ENCODE measurements at places on chromosomes 12 and 14.
A peak's percentile ranks its signal among the peaks of the same experiment; 100 is the strongest.

DNA sequence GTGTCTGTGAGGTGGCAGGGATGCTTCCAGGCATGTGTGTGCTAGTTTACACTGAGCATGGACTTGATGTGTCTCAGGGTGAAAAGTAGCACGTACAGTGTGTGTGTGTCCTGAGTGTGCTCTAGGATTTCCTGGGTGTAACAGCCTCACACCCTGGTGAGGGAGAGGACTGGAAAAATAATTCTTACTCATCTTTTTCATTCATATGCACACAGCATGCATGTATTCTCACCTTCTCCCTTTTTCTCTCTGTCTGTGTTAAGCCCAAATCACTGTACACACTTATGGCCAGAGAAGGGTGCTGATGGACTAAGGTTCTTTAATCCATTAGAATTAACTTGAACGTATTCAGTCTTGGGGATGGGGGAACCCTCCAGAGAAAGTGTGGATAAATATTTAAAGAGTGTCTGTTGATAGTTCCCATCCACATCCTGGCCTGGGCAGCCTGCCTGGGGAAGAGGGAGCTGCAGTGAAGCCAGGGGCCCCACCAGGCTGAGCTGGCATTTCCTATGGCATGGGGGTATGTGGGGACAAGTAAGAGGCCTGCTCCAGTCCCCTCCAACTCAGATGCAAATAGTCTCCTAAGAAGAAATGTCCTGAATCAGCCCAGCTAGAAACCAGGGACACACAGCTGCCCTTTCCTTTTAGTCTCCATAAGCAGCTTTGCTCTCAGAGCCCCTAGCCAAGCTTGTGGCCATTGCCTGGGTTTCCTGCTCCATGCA is 1.1 kb upstream of the HOXC8 start:
- no peak for DNase-seq

- DNase-seq: no peak
These were observed 31.1 kb upstream of the IFNG-AS1 start for GRCh38 chr12:67958187-67958586.

DNA sequence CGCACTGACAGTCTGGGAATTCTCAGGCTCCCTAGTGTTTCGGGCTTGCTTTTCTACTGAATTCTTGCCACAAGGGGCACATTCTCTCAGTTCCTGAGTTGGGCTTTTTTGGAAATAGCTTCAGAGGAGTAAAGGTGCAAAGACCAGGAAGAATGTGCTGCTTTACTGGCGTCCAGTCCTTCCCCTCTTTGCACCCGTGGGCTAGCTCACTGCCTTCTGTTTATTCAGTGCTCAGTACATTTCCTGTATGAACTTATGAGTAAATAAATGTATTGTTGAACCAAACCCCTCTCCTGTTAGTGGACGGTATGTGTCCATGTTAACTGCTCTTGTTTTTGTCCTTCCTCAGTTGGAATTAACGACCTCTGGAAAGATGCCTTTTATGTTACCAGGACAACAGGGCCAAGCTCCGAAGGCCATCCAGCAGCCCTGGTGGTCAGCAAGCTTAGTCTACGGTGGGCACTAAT is 24.0 kb downstream of the GSG1 start:
- no peak for DNase-seq

DNA sequence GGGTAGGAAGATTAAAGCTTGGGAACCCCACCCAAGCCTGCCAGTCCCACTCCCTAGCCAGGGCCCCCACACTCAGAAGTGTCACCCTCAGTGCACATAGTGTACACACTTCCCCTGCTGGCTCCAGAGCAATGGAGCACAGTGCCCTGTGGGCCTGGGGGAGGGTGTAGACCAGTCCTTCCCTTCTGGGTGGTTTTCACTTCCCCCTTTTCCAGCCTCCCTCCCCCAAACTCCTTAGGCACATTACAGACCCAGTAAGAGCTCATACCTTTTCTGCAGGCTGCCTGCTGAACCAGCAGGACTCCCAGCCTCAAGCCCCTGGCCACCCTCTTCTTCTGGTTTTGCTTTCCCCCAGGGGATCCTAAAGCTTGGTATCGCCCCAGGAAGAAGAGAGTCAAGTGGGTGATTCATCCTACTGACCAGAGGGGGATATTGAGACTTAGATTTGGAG is at the start of gene ZNF385A:
Gene ZNF385A, minus strand, starts transcription at position 143 of the 451 bp plus-strand sequence. CDS start 219 bp downstream, outside the sequence.
- DNase-seq: no peak

- no peak for DNase-seq
These were observed 75.6 kb upstream of the HECTD1 start for GRCh38 chr14:31283153-31283552.

DNA sequence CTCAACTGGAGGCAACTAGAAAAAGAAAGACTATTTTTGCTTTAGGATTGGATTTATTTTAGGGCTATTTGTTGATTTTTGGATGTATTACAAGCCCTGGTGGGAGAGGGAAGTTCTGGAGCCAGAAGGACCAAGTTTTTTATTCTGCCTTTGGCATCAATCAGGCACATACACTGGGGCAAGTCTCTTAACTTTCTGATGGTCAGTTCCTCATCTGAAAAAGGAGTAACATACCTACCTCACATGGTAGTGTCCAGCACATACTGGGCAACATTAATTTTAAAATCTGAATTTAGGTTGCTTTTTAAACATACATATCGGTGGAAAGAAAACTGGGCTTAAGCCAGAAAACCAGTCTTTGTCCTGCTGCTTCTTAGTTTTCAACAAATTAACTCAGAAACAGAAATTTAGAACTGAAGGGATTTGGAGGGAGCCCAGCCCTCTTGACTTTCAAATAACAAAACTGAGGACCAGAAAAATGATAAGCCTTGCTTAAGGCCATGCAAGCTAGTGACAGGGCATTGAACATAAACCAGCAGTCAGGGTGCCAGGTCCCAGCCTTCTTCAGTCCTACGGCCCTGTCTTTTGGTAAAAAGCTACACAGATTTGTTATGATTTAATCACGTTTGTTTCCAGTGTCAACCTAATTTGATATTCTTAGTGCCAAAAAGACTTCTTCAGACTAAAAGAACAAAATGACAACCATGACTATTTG is 90.2 kb upstream of the SLC38A2 start:
- no peak for DNase-seq

DNA sequence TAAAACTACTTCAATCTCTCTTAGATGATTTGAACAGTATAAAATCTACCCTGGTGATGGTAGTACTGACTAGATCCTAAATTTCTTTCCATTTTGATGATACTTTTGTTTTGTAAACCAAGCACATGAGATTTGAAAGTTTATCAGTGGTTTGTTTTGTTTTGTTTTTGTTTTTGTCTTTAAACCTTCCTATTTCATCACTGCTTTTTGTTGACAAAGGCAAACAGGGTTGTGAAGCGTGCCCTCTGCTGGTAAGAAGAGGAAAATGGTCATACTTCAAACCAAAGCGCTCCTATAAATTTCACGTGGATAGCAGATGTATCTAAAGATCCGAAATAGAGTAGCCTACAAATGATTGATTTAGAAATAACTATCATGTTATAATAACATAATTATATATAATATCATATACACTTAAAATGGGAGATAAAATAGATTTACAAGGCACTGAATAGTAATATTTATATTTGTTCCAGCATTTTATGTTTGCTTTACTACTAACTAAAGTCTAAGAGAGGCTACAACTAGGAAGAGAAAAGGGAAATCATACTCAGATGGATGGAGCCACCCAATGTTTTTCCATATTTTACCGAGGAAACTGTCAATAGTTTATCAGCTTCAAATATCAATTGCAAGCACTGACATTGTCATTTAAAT is 254.0 kb upstream of the USP15 start:
- DNase-seq: no peak

- no peak for DNase-seq
These were observed 37.1 kb downstream of the ZC3H14 start for GRCh38 chr14:88599761-88600439.

DNA sequence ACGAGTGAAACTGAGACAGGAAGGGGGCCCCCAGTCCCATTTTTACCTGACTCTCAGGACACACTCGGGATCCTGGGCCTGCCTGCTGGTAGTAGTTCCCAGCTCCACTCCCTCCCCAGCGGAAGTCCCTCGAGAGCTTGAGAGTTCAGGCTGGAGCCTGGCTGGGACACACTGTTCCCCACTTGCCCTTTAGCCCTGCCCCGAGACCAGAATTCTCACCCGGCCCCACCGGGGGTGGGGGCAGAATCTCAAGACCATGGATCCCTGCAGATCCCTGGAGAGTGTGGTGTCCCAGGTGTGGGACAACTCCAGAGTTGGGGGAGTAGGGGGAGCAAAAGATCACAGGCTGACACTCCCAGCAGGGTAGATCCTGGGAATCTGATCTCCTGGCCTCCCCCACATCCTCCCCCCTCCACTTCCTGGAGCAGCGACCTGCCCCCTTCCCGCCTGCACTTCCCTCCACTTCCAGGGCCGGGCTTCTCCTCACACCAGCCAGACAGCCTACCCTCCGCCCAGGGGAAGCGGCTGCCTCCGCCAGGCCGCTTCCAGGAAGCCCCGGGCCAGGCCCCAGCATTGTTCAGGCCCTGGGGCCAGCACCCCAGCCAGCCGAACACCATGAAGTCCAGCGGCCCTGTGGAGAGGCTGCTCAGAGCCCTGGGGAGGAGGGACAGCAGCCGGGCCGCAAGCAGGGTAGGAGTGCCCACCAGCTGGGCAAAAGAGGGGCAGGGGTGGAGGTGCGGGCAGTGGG is at the start of gene TNS2:
Gene TNS2, plus strand, starts transcription at position 495 of the 748 bp plus-strand sequence. Its CDS starts 121 bp downstream, at position 616.
- DNase-seq: no peak

DNA sequence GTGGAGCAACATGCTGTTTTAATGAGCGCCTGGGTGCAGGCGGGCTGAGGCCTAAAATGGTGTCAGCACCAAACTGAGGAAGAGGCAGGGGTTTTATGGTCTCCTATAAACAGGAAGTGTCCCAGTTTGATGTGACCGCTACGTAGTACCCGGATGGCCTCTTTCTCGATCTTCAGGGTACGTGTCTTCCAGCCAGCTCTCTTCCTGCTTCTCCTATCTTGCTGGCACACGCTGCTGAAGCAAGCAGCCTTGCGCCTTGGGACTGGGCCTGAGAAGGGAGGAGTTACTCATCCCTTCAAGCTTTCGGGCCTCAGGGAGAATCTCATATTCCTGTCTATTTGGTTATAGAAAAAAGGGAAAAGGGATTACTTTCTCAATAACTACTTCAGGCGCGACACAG is 28.2 kb upstream of the RNASE1 start:
- DNase-seq: no peak

DNA sequence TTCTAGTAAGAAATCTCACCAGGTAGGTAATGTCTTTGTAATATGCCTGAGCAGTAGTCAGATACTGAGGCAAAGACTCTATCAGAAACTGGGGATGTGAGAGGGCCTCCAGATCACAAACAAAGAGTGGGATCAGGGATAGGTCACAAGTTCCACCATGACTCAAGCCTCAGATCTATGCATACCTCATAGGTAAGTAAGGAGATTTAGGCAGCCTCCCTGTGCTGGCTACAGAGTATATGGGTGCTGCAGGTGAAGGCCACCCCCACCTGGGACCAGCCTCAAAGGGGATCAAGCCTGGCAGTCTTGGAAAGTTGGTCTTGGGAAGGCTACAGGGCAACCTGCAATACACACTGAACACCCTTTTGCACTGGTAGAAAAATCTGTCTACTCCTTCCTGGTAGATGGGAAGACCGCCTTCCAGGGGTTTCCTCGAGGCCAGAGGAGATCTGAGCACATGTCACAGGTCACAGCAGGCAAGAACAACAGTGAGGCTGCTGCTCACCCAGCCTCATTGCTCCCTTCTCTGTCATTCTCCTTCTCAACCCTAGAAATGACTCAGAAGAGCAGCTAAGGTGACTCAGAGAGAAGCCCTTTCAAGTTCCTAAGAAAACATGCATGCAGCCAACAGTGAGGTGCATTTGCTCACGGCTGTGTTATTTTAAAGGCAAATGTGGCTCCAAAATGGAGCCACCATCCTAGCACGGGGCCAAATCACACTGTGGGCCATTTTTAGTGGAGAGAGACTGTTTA is 143.4 kb upstream of the CDKN3 start:
- DNase-seq: no peak

DNA sequence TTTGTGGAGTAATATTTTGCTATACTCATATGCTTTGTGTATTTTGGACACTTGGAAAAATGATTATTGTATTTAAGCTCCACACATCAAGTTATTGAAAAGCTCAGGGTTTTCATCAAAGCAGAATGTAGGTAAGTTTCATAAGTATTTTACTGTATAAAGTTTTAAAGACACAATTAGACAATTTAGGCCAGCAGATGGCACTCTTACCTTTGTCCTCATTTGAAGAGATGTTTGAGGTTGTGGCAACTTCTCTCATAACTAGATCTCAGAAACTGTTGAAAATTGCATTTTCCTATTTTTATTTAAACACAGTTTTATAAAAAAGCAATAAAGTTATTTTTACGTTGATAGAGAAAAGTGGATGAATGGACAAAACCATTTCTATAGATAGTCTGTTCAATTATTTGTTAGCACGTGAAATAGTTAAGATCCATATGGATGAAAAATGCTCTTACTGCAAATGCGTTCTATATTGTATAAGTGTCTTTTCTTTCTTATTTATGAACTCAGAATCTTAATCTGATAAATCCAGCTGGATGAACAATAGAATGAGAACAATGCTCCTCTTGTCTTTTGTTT is 300.0 kb downstream of the AEBP2 start:
- peak; percentile 13 for DNase-seq
